Esophagus muscularis mucosa (tissue), 4 donors: ENCODE measurements at places on chromosomes 4 and X. TPM values are rescaled to one million over a fixed set of nuclear protein-coding genes. Genes with fewer than 3 reads are reported as not detected.

BMX gene
- 2.5 TPM for total RNA-seq

CLDN22 gene
- total RNA-seq: not detected

DNA sequence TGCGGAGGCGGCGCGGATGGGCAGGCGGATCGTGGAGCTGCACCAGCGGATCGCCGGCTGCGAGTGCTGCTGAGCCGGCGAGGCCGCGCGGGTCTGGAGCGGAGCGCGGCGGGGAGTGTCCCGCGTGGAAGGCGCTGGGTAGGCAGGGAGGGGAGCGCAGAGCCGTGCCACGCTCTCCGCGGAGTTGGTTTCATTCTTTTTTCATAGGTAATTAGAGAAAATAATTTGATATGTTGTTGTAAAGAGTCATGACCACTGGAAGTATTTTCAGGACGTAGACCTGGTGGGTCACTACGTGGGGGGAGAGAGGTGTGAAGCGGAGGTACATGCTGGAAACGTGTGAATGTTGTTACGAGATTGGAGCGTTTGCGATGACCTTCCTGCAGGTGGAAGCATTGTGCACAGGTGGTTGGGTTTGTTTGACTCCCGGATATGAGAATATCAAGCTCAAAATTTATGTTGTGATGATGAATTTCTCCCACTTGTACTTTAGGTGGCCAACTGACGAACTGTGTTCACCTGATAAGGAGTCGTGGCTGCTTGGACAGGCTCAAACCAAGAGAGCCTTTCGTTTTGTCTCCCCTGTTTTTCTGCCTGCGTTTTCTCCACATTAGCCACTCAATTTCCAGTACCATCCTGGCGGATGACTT is 19.1 kb upstream of the S100P start:
- peak overlapping the region; percentile 85 for H3K27ac ChIP-seq
- H3K27me3 ChIP-seq: no peaks in the 10 kb centered on the region
- H3K4me1 ChIP-seq: peaks cover 48% of the 10 kb centered on the region
- DNase-seq: no peak

DNA sequence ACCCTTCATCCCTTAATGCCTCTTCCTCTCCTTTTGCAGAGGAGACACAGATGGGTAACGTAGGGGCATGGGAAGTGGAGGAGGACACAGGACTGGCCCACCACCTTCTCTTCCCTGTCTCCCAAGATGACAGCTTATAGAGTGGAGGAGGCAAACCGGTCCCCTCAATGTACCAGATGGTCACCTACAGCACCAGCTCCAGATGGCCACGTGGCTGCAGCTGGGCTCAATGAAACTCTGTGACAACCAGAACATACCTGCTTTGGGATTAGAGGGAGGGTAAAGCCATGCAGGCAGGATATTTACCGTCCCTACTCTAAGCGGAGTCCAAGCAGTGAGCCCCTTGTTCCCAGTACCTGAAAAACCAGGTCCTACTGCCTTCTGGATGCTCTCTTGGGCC is 7.5 kb upstream of the KLHL15 start:
- no peaks in the 10 kb centered on the region for H3K36me3 ChIP-seq
- H3K4me1 ChIP-seq: no peaks in the 10 kb centered on the region
- H3K27me3 ChIP-seq: no peaks in the 10 kb centered on the region
- no peak overlapping the region for H3K27ac ChIP-seq
- no peak for DNase-seq
- no peak overlapping the region for H3K4me3 ChIP-seq

- DNase-seq: no peak
- no peak overlapping the region for H3K27ac ChIP-seq
- H3K4me3 ChIP-seq: no peak overlapping the region
Observed at GRCh38 chrX:40383969-40384368, 196.8 kb upstream of the ATP6AP2 start.

GRCh38 chr4:63122955-63123354 is 1286.3 kb downstream of the TECRL start:
- no peaks in the 10 kb centered on the region for H3K36me3 ChIP-seq
- H3K27me3 ChIP-seq: no peaks in the 10 kb centered on the region
- no peak for DNase-seq
- H3K4me3 ChIP-seq: no peak overlapping the region
- H3K4me1 ChIP-seq: no peaks in the 10 kb centered on the region

- H3K27me3 ChIP-seq: no peaks in the 10 kb centered on the region
- peaks cover 16% of the 10 kb centered on the region for H3K4me1 ChIP-seq
- no peak overlapping the region for H3K27ac ChIP-seq
- H3K36me3 ChIP-seq: no peaks in the 10 kb centered on the region
- no peak for DNase-seq
Observed at GRCh38 chr4:38223782-38224236, 263.6 kb downstream of the PTTG2 start.

GRCh38 chr4:66943112-66943511 is 602.2 kb downstream of the CENPC start:
- H3K4me3 ChIP-seq: no peak overlapping the region
- no peaks in the 10 kb centered on the region for H3K4me1 ChIP-seq
